Kidney tubule cell (primary cell): ENCODE measurements at places on chromosomes 4 and X.
A peak's percentile ranks its signal among the peaks of the same experiment; 100 is the strongest.

DNA sequence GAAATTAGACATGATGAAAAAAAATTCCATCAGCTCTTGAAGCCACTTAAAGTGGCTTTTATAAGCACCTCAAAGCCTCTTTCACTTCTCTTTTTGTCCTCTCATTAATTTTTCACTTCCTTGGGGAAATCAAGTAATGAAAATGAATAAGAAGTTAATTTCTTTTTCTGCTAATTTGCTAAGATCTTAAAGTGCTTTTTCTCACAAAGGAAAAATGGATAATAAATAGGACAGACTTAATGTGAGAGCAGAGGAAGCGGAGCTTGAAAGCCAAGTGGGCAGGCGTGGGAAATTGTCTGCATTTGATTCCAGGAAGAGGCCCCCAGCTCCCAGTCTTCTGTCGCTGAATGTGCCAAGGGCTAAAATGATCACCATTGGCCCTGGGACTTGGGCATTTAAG lies 28.6 kb downstream of the CDS1 start:
- DNase-seq: no peak

DNA sequence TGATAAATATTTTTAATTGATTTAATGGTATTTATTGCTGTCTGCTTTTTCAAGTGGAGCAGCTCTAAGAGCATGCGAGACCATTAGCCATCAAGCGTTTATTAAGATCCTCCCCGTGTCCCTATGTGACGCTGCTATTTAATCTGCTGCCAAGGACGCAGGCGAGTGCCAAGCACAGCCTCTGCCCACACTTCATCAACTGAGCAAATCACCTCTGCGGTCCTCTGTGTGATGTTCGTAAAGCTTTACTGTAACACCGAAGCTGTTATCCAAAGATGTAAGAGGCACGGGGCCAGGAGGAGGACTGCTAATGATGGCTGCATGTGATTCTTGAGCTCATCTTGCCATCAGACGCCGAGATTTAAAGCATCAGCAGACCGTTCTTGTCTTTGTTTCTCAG lies 79.5 kb downstream of the STOX2 start:
- DNase-seq: no peak

- DNase-seq: peak; percentile 67
These were observed 289.5 kb downstream of the SMARCA1 start for GRCh38 chrX:129233786-129234185.

DNA sequence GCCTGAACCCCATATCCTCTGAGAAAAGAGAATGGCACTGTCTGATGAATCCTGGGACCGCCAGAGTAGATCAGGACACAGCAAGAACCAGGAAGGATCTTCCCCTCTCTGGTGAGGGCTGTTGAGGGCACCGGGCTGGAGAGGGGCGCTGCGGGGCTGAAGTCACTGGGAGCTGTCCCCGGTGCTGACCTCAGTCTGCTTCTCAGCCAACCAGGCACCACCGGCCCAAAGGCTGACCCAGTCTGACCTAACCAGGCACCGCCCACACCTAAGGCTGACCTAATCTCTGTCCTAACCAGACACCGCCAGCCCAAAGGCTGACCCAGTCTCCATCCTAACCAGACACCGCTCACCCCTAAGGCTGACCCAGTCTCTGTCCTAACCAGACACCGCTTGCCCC lies 82.8 kb downstream of the CPZ start:
- DNase-seq: peak; percentile 14
